ENCODE measurements at places on chromosomes 5 and 9. TPM values are rescaled to one million over a fixed set of nuclear protein-coding genes. Genes with fewer than 3 reads are reported as not detected.

Gene TRPM6
- total RNA-seq: 44.1 TPM

DNA sequence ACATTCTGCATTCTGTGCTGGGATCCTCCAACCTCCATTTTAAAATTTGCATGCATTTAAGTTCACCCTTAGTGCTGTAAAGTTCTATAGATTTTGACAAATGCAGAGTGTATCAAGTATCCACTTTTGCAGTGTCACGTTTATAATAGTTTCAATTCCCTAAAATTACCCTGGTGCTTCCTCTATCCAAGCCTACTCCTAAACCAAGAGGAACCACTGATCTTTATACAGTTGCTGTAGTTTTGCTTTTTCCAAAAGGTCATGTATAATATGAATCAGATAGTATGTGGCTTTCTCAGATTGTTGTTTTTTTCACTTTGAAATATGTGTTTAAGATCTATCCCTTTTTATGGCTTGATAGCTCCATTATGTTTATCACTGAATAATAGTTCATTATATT, 468.4 kb upstream of the CDH6 start:
- DNase-seq: no peak

DNA sequence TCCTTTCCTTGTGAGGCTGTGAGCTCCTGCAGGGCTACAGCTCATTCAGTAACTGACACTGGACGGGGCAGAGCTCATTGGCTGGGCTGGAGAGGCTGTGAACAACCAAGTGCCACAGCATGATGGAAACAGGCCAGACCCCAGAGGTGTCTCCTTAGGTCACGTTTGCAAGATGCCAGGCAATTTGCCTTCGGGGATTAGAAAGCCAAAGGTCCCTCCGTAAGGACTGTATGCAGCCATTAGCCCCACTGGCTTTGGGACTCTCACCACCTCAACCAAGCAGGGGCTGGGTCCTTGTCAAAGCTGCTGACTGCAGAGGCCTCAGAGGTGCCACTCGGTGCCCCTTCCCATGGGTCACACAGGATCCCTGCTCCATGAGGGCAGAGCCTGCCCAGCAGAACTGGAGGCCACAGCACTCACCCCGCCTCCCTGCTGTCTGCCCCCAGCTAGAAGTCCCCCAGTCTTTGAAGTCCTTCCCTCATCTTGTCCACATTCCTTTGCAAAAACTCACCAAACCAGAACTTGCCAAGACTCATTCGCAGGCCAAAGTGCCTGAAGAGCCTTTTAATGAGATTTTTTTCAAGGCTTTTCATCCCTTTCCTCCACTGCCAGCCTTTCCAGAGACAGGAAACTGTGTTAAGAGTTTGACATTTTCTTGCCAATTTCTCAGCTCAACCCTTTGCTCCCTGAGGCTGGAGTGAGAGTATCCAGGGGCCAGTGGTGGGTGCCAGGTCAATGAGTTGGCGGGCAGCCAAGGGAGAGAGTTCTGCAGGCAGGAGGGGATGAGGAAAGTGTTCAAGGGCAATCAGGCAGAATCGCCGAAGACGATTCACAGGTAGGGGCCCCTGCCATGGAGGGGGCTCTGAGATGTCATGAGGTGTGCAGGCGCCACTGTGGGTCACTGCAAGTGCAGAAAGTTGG, 39.7 kb upstream of the SLC25A51 start:
- DNase-seq: no peak

- DNase-seq: peak; percentile 41
These were observed 22.2 kb downstream of the TNFSF8 start for GRCh38 chr9:114908104-114908622.

DNA sequence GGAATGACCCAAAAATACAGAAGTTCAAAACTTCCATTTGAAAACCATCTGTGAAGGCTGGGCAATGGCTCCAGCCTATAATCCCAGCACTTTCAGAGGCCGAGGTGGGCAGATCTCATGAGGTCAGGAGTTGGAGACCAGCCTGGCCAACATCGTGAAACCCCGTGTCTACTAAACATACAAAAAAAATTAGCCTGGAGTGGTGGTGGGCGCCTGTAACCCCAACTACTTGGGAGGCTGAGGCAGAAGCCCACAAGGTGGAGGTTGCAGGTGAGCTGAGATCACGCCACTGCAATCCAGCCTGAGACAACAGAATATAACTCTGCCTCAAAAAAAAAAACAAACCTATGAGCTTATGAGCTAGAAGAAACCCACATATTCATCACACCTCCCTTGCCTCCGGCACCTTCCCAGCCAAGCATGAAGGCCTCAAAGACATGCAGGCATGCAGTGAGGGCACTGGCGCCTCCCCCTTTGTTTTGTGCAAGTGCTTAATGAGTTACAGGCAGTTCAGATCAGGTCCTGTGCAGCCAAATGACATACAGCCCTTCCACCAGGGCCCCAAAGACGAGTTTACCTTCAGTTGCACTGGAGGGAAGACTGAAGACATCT, 9.9 kb downstream of the HNRNPH1 start:
- no peak for DNase-seq

DNA sequence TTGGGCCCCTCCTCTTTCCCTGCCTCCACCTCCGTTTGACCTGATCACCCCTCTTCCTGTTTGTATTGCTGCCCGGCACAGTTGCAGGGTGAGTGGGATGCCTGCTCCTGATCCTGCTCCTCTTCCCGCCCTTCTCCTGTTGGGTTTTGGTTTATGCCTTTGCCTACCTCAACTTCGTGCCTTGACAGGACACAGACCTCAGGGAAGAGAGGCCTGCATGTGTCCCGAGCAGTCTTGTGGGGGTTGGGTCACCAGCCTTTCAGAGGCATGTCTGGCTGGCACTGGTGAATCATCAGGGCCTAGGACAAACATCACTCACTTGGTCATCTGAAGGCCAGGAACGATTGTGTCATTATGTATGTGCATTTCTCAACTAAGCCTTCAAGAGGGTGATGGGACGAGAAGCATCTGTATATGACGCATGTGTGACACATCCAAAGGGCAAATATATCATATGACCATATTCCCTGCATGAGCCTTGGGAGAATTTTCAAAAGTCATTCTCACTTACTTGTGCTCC, 56.9 kb downstream of the NPR3 start:
- DNase-seq: no peak

GRCh38 chr9:98977246-98977714, 33.6 kb downstream of the COL15A1 start:
- no peak for DNase-seq

All from colonic mucosa (tissue), 4 donors.